LoVo (cell line): ENCODE measurements at places on chromosomes 11 and 22.
A peak's percentile ranks its signal among the peaks of the same experiment; 100 is the strongest.

DNA sequence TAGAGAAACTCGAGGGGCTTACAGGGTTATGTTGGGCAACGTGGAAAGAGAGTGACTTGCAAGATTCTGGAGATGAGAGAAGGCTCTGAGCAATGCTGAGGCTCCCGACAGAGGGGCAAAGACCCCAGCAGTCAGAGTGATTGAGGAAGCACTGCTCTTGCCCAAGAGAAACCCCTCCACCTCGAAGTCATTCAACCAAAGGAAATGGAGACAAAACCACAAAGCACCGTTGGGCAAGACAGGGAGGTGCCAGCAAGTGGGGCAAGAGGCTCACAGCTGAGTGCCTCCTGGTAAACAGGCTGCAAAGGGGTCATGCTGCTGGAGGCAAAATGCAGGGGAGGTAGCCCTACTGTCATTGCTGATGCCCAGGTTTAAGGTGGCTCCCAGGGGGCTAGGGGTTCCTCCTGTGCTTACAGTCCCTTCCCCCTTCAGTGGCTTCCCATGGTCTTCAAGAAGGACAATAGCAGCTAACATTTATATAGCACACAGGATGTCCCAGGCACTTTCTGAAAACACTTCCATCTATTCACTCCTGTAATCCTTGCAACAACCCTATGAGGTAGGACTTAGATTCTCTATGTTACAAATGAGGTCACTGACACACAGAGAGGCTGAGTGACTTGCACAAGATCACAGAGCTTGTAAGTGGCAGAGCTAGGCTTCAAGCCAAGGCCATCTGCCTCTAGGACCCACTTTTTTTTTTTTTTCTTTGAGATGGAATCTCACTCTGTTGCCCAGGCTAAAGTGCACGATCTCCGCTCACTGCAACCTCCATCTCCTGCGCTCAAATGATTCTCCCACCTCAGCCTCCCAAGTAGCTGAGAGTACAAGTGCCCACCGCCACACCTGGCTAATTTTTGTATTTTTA, 18.1 kb upstream of the MYH9 start:
- no peak for DNase-seq

DNA sequence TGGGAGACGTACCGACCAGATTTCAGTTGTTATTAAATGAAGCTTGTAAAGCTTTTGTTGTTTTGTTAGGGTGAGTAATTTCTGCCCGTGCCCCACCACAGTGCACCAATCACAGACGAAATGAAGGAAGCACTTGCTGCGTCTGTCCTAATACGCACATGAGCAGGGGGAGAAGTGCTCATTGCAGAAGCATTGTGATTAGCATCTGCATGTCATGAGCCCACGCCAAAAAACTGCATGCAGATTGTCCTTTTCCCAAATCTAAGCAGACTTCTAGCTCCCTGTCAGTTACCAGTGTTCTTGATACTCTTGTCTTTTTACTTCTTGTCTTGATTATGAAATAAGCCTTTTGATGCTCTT, 15.5 kb downstream of the RBX1 start:
- DNase-seq, result no peak

DNA sequence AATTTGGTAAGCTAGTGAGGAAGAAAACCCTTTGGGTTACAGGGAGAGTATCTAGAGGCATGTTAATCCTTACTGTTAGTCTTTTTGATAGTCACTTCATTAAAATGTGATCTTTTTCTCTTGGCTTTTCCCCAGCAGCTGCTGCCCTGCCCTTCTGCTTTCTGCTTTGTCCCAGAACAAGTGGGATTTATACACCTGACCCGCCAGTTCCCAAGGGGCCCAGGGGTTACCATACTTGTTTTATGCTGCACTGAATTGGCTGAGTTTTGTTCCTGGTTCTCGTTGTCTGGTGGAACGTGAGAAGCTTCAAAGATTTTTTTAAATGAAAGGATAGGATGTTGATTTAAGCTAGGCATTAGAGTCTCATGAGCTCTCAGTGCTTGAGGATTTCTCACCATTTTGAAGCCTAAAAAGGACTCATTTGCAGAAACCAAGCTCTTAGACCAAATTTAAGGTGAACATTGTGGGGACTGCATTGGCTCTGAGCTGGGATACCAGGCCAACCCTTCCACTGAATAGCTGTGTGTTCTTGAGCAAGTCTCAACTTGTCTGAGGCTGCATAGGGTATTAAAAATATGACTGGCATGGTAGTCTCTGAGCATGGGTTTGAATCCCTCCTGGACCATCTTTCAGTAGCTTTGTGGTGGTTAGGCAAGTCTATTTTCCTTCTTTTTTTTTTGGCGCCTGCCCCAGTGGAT, 6.6 kb downstream of the LIMK2 start:
- DNase-seq, result no peak

- no peak for DNase-seq
These were observed 413 bp downstream of the CBX7 start for GRCh38 chr22:39152024-39152510.

GRCh38 chr11:102172127-102172848, 62.0 kb downstream of the YAP1 start:
- no peak for DNase-seq

GRCh38 chr11:106480581-106481190, 403.2 kb downstream of the AASDHPPT start:
- no peak for DNase-seq

DNA sequence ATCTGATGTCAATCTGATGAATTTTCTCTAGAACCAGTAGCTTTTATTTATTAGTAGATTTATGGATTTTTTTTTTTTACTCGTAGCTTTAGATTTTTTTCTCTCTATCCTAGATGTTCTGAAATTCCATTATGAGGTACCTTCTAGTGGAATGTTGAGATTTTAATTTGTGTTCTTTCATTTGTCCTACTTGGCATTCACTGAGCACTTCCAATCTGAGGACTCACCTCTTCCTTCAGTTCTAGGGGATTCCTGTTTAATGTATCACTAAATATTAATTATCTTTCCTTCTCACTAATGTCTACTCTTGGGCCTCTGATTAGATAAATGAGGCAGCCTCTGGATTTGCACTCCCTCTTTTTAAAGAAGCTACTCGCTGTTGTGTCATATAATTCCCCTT, 40.2 kb upstream of the WNT7B start:
- DNase-seq, result no peak

DNA sequence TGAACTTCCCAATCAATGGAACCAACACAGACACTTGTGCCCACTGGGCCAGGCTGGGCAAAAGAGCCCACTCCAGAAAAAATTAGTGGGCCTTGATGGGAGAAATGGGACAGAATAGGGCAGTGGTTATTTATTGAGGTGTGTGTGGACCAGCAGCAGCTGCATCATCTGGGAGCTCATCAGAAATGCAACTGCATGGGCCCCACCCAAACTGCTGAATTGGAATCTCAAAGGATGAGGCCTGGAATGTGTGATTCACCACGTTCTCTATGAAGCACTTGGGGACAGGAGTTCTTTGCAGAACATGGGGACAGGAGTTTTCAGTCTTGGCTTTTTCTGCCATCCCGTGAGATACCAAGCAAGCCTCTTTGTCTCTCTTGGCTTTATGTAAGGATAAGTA, 255.6 kb upstream of the PLET1 start:
- no peak for DNase-seq

DNA sequence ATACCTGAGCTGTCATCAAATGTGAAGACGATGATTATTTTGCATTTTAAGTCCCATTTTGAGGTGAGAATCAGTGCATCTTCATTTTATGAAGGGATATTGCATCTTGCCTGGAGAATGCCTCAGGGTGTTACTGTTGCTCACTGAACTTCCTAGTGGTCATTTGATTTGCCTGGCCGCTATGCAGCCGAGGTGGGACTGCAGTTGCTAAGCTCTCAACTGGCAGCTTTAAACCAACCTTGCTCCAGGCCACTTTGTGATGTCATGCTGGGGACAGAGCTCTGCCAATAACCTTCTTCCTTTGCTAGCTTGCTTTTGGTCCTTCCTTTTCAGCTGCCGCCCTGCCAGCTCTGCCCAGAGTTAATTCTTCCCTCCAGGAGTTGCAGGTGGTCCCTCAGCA, 409.4 kb upstream of the B3GAT1 start:
- no peak for DNase-seq

DNA sequence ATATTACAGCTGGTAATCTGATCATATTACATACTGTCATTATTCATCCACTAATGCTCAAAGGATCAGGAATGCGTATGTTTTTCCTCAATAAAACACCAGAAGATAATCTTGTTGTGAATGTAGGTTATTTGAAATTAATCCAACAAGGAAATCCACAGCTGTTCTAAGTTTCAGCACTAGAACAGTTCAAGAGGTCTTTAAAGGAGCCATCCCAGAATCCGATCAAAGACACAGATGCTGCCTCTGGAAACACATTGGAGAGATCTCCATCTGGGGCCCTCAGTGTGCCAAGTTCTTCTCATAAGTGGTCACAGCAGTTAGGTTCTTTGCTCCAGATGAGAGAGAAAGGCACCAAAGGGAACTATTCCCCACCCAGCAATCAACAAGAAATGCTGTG, 1955.1 kb upstream of the RAG2 start:
- no peak for DNase-seq

GRCh38 chr11:13310443-13310842, 32.9 kb downstream of the BMAL1 start:
- no peak for DNase-seq

- DNase-seq, result no peak
These were observed 61.5 kb upstream of the PITPNB start for GRCh38 chr22:27980424-27981148.

- DNase-seq, result no peak
These were observed 8.6 kb downstream of the CFL1 start for GRCh38 chr11:65849366-65849765.

DNA sequence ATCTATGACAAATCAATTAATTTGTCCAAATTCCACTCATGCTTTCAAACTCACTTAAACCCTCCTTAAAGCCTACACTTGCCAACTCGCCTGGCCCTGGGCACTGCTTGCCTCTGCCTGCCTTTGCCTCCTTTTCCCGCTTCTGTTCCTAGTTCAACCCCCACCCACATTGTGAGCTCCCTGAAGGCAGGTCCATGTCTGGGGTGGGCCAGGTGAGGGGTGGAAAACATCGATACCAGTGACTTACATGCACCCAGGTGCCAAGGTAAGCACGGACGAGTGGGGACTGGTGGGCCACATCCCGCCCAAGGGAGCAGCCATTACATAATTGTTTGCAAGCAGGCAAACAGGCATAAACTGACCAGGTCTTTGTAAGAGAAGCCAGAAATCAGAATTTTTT, 146.2 kb downstream of the ST3GAL4 start:
- DNase-seq, result no peak

DNA sequence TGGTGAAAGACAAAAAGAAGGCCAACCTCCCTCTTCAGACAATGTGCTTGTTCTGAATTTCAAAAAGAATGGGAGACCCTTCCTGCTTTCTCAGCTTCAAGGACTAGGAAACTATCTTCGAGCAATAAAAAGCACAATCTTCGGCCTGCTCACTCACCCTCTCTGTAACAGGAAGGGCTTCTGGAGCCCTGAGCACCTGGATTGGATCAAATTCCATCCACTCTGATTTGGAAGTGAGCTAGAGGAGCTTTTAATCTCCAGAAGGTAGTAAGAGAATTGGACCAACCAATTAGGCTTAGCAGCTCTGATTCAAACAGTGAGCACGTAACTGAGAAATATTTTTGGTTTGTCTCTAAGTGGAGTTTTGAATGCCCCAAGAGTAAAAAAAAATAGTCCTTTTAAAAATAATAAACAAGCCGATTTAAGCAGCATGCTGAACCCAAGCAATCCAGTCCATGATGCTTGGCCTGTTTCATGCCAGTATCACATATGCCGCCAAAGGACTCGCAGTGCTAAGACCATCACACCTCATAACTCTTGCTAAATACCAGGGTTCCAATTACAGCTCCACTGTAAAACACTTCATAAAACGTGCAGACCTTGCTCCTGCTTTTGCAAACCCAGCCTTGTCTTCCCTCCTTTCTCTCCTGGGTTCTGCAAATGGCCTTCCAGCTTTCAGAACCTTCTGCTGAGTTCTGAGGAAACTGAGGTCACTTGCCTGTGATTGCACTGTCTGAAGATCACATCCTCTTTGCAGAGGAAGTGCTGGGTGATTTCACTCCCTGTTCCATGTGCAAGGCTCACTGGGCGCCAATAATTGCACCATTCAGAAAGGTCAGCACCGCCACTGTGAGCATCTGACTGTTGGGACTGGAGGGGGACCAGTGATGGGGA, 74.4 kb downstream of the SLC1A2 start:
- DNase-seq, result no peak

GRCh38 chr11:134501406-134502152, 89.5 kb upstream of the B3GAT1 start:
- no peak for DNase-seq

GRCh38 chr11:16605389-16605893, 133.0 kb upstream of the C11orf58 start:
- peak; percentile 2 for DNase-seq

DNA sequence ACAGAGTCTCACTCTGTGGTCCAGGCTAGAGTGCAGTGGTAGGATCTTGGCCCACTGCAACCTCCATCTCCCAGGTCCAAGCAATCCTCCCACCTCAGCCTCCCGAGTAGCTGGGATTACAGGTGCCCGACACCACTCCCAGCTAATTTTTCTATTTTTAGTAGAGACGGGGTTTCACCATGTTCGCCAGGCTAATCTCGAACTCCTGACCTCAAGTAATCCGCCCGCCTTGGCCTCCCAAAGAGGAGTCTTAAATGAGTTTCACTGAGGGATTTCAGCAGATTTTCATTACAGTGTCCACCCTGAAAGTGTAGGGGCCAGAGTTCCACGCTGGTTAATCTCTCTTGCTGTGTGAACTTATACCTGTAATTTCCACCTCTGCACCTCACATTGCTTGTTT, 412 bp upstream of the RPS3 start:
- no peak for DNase-seq

GRCh38 chr11:92978271-92979111, 9.0 kb downstream of the MTNR1B start:
- no peak for DNase-seq

DNA sequence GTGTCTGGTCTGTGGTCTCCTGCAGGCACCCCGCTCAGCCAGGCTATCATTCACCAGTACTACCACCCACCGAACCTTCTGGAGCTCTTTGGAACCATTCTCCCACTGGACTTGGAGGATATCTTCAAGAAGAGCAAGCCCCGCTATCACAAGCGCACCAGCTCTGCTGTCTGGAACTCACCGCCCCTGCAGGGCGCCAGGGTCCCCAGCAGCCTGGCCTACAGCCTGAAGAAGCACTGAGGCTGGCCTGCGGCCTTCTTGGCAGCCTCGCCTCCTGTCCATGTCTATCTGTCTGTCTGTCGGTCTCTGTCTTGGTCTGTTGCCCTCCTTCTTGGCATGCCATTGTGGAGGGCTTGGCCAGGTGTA, 27.9 kb downstream of the INCENP start:
- DNase-seq, result no peak

DNA sequence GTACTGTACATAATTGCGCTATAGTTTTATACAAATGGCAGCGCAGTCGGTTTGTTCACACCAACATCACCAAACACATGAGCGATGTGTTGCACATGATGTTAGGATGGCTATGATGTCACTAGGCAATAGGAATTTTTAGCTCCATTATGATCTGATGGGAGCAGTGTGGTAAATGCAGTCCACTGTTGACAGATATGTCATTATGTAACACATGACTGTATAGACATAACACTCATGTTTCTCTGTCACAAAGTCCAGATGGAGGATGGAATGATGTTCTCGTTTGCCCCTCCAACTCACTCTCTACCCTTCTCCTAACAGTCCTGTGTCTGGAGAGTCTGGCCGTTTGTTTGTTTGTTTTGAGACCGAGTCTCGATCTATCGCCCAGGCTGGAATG, 288.5 kb downstream of the LARGE1 start:
- no peak for DNase-seq
